Nasal cavity respiratory epithelium epithelial cell of viscerocranial mucosa (primary cell): ENCODE measurements at places on chromosomes 16 and 17. TPM values are rescaled to one million over a fixed set of nuclear protein-coding genes. Genes with fewer than 3 reads are reported as not detected.

ZG16 gene
- not detected in 2 replicates for total RNA-seq

KCNG4 gene
- not detected in 2 replicates for total RNA-seq

WFDC1 gene
- total RNA-seq = not detected in 2 replicates

AANAT gene
- total RNA-seq = not detected in 2 replicates

EMP2 gene
- 13.0 and 33.9 TPM in 2 replicates for total RNA-seq

ITGAL gene
- under 0.01 TPM in 1 of 2 replicates, not detected in the other for total RNA-seq

SDR42E2 gene
- total RNA-seq = not detected in 2 replicates

DLG4 gene
- total RNA-seq = 1.0 and 9.3 TPM in 2 replicates

MRPL27 gene
- 36.1 and 78.3 TPM in 2 replicates for total RNA-seq

VASN gene
- 4.4 and 11.5 TPM in 2 replicates for total RNA-seq

PYCARD gene
- 56.4 and 92.7 TPM in 2 replicates for total RNA-seq

GNG13 gene
- total RNA-seq = not detected in 2 replicates

EVPL gene
- total RNA-seq = 40.3 and 69.8 TPM in 2 replicates

KRTAP4-3 gene
- not detected in 2 replicates for total RNA-seq

CRAMP1 gene
- total RNA-seq = 5.1 and 14.0 TPM in 2 replicates

WNT3 gene
- 1.0 and 1.1 TPM in 2 replicates for total RNA-seq

SDR42E1 gene
- total RNA-seq = 28.5 and 37.9 TPM in 2 replicates

SSTR5 gene
- total RNA-seq = not detected in 2 replicates

DNAH3 gene
- total RNA-seq = under 0.01 and 0.50 TPM in 2 replicates

OTOA gene
- total RNA-seq = under 0.01 TPM in 2 replicates

USP22 gene
- total RNA-seq = 156 and 273 TPM in 2 replicates

ZNF594 gene
- 2.4 and 5.8 TPM in 2 replicates for total RNA-seq

ZNF423 gene
- total RNA-seq = under 0.01 and 0.14 TPM in 2 replicates

PPY gene
- not detected in 2 replicates for total RNA-seq

HOXB3 gene
- total RNA-seq = 0.36 TPM in 1 of 2 replicates, not detected in the other

KSR1 gene
- total RNA-seq = 1.0 and 9.5 TPM in 2 replicates

PAQR4 gene
- 6.5 and 8.8 TPM in 2 replicates for total RNA-seq

SOST gene
- total RNA-seq = not detected in 2 replicates

TMEM106A gene
- total RNA-seq = 0.34 and 0.50 TPM in 2 replicates

LLGL2 gene
- total RNA-seq = 36.4 and 46.8 TPM in 2 replicates

KRT17 gene
- 27,930 and 28,043 TPM in 2 replicates for total RNA-seq

OR1F1 gene
- total RNA-seq = 0.14 TPM in 1 of 2 replicates, not detected in the other

TRPV2 gene
- total RNA-seq = 0.36 and 0.68 TPM in 2 replicates

DYNLRB2 gene
- not detected in 2 replicates for total RNA-seq

USB1 gene
- total RNA-seq = 21.9 and 118 TPM in 2 replicates

KRTAP4-9 gene
- not detected in 2 replicates for total RNA-seq

STAC2 gene
- not detected in 2 replicates for total RNA-seq

HIRIP3 gene
- 8.2 and 11.7 TPM in 2 replicates for total RNA-seq

CHAD gene
- total RNA-seq = not detected in 2 replicates
